ENCODE measurements at places on chromosomes 4 and X.
A peak's percentile ranks its signal among the peaks of the same experiment; 100 is the strongest.

GRCh38 chr4:40719008-40719623 lies 30.6 kb upstream of the NSUN7 start:
- no peak for DNase-seq

GRCh38 chr4:94534401-94535312 lies 82.9 kb downstream of the PDLIM5 start:
- no peak for DNase-seq

- DNase-seq = no peak
These were observed 2.4 kb upstream of the HS3ST1 start for GRCh38 chr4:11431111-11431510.

DNA sequence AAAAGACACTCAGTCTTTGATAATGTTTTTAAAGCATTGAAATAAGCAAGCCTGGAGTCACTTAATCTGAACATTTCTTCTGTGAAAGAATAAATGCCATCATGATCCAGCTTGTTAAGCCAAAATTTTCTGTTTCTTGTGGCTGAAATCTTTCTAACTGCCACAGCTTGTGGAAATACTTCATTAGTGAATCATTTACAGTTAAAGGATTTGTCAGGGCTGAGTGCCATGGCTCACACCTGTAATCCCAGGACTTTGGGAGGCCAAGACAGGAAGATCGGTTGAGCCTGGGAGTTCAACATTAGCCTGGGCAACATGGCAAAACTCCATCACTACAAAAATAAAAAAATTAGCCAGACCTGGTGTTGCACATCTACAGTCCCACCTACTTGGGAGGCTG lies 93.3 kb upstream of the PDE5A start:
- no peak for DNase-seq

DNA sequence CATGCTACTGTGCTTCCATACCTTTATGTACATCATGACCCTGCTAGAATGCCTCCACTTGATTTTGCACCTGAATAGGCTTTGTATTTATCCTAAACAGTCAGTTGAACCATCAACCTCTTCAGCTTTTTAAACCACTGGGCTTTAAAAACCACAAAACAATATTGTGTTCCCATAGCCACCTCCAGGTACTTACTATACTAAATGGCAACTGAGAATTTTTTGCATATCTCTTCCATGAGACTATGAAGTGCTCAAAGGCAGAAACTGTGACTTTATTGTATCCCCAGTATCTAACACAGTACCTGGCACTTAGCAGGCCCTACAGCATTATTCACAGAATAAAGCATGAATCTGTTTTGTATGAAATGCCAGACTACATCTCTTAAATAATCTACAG lies 39.7 kb downstream of the ANAPC10 start:
- no peak for DNase-seq

GRCh38 chrX:21698272-21698671 lies 40.1 kb upstream of the KLHL34 start:
- DNase-seq = no peak

DNA sequence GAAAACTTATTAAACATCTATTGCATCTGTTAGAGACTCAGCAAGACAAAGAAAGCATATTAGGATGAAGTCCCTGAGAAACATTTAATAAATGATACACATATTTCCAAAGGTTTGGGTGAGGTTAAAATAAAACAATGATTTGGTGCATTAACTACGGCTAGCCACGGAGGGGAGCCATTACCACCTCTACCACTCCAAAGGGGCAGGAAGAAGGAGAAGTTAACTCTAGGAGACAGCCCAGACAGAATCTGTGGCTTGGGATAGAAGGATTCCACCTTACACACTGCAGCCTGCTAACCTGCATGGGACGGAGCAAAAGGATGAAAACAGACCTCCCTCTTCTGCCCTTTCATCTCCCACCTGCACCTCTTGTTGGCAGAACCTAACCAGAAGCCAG lies 189.1 kb upstream of the C1QTNF7 start:
- peak; percentile 39 for DNase-seq

DNA sequence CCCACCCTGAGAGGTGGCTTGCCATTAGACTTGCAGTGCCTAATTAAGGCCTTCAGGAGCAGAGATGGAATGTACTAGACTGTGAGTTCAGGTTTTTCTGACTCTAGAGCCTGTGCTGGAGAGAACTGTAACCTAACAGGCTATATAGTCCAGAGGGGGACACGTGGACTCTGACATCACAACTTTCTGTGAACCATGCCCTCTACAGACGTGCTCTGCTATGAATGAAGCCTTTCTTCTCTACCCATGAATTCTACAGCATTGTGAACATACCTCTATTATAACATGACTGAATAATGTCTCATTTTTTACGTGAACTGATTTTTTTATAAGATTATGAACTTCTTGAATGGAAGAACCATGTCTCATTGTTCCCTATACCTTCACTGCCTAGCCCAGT lies 68.8 kb downstream of the EVC2 start:
- DNase-seq = no peak

DNA sequence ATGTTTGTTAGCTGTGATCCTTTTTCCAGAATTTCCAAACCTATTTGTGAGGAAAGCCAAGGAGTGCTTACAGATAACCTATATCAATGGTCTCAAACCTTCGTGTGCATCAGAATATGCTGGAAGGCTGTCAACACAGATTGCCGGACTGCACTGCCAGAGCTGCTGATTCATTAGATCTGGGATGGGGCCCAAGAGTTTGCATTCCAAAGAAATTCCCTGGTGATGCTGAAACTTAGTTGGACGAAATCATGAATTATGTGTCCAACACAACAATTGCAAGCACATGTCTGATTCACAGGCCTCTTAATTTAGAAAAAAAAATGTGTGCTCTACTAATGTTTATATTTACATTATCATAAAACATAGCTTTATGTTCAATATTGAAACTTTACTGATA lies 544.0 kb upstream of the AMOT start:
- DNase-seq = no peak

GRCh38 chrX:6748595-6748994 lies 213.7 kb upstream of the VCX3A start:
- no peak for DNase-seq

DNA sequence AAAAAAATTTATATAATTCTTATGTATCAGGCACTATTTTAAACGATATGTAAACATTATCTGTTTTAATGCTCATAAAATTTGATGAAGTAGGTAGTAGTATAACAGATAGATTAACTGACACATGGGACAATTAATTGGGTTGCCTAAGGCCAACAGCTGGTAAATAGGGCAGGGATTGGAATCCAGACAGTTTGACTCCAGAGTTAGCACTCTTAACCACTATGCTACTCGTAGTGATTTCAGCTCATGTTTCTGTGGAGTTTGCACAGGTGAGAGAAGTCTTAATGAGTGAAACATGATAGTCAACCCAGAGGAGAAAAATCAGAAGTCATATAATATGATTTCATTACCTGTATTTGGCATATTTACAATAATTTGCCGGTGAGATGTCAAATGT lies 126.0 kb upstream of the WDFY3 start:
- DNase-seq = no peak

GRCh38 chr4:61493041-61493440 lies 292.9 kb downstream of the ADGRL3 start:
- no peak for DNase-seq

DNA sequence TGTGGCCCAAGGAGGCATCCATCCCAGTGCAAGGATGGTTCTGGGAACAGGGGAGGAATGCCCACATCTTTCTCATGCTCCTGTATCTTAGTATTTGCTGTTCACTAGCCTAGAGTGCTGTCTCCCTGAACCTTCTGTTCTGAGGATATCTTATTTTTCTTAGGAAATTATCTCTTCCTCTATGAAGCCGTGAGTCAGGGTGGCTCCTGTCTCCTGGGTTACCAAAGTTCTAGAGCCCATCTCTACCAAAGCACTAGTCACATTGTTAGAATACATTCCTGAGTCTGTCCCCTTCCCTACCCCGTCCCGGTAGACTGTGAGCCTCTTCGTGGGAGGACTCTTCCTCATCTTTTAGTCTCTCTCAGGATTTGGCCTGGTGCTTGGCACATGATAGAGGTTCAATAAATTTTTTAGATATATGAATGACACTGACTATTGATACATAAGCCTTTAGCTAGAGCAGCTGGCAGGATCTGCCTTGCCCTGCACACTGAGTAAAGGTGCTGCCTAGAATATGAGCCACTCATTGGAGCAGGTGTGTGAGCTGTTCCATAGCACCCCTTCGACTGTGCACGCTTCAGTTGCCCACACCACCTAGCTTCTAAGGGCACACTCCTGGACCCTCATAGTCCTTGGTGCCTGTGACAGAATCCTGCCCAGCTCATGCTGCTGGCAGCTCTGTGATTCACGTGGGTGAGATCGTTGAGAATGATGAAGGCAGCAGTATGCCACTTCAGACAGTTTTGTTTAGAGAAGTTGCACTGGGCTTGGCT lies 13.3 kb downstream of the CXCR3 start:
- no peak for DNase-seq

DNA sequence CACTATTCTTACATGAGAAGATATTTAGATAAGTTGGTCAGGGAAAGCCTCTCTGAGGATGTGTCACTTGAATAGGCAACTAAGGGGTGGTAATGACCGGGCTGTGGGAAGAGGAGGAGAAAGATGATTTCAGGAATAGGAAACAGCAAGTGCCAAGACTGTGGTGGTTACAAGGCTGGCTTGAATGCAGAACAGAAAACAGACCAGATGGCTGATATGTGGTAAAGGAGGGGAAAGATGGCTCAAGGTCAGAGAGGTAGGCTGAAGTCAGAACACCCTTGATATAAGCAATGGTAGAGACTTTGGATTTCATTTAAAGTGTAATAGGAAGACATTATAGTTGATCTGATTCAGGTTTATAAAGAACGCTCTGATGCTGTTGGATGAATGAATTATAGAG lies 15.0 kb downstream of the TLR7 start:
- DNase-seq = no peak
